RWPE1 (cell line): ENCODE measurements at places on chromosomes 13 and 19.
A peak's percentile ranks its signal among the peaks of the same experiment; 100 is the strongest.

GRCh38 chr13:112097770-112098169, 30.8 kb downstream of the SOX1 start:
- DNase-seq, result no peak

- no peak for DNase-seq
Observed at GRCh38 chr19:54352546-54352945, 12.2 kb downstream of the LAIR1 start.

DNA sequence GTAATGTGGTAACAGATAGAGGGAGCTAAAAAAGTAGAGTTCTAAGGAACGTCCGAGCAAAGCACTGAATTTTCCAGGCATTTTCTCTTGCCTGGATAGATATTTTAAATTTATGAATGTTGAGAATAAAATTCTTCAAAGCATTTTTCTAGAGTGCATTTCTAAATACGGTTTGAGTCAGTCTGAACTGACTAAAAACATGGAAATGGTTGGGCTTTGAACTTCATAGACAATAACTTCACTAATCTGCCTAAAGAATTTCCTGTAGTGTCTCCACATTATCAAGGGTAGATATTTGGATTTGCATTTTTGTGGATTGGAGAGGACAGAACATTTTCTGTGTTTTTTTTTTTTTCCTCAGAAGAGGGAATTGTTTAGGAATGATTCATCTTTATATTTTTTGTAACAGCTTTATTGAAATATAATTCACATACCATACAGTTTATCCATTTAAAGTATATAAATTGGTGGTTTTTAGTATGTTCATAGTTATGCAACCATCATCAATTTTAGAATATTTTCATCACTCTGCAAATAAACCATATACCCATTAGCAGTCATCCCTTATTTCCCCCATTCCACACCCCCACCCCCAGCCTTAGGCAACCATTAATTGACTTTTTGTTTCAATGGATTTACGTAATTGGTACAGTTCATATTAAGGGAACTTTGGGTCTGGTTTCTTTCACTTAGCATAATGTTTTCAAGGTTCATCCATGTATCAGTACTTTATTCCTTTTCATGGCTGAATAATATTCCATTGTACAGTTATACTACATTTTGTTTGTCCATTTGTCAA, 20.7 kb downstream of the GARRE1 start:
- peak; percentile 41 for DNase-seq

GRCh38 chr19:39164289-39164688, 32.5 kb upstream of the NCCRP1 start:
- no peak for DNase-seq

GRCh38 chr13:101535192-101535746, 82.8 kb downstream of the ITGBL1 start:
- no peak for DNase-seq

GRCh38 chr19:15595069-15595468, 19.9 kb upstream of the CYP4F8 start:
- DNase-seq, result peak; percentile 19

DNA sequence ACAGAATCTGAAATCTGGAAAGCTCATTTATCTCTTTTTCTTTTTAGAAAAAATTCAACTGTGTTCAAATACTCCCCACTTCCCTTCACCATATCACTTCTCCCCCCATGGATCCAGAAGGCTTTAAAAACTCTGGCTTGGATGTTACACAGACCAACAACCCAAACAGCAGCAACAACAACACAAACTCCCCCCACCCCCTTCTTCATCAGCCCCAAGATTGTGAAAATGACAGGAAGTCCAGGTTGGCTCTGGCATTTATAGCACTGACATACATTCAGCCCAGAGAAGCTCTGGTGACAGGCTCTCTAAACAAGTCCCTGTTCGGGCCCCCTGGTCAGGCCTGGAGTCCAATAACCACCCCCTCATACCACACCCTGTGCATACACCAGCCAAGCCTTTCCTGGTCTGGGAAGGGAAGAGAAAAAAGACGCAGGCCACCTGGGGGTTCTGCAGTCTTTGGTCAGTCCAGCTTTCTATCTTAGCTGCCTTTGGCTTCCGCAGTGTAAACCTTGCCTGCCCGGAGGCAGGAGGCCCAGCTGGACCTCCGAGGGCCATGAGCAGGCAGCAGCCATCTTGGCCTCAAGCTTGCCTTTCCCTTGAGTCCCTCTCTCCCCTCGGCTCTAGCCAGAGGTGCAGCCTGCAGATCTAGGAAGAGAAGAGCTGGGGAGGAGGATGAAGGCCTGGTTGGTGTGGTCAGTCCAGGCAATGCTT, 6.8 kb downstream of the CDX2 start:
- DNase-seq, result no peak

GRCh38 chr19:50725218-50725910, 2.2 kb downstream of the CLEC11A start:
- DNase-seq, result no peak
